ENCODE measurements at places on chromosomes 5 and 9.
A peak's percentile ranks its signal among the peaks of the same experiment; 100 is the strongest.

GRCh38 chr9:69898714-69899209, 78.1 kb downstream of the CFAP95 start:
- no peak for DNase-seq

- no peak for DNase-seq
Measured at GRCh38 chr9:84759300-84759750, 89.8 kb downstream of the NTRK2 start.

GRCh38 chr9:135502873-135503321, 2.4 kb downstream of the MRPS2 start:
- no peak for DNase-seq

DNA sequence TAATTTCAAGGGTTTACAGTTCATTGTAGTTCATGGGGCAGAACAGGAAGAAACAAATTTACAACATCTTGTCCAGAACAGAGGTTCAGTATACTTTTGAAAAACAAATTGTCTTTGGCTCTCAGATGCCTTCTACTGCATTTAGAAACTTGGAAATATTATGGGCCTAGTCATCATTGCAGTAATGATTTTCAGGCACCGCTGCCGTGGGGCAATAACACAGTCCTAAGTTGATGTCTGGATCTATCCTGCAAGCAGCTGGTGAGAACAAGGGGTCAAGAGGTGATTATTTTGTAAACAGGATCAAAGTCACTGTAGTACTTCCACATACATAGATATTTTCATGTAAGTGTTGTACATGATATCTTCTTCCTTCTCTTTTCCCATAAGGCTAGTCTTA, 82.5 kb upstream of the CAST start:
- DNase-seq = no peak

GRCh38 chr9:72262063-72262462, 102.9 kb downstream of the ZFAND5 start:
- no peak for DNase-seq

- no peak for DNase-seq
Measured at GRCh38 chr9:106796771-106797170, 66.2 kb upstream of the ZNF462 start.

GRCh38 chr5:159708090-159708489, 208.2 kb upstream of the ADRA1B start:
- DNase-seq = no peak

GRCh38 chr9:88995627-88996026, 4.4 kb downstream of the S1PR3 start:
- no peak for DNase-seq

DNA sequence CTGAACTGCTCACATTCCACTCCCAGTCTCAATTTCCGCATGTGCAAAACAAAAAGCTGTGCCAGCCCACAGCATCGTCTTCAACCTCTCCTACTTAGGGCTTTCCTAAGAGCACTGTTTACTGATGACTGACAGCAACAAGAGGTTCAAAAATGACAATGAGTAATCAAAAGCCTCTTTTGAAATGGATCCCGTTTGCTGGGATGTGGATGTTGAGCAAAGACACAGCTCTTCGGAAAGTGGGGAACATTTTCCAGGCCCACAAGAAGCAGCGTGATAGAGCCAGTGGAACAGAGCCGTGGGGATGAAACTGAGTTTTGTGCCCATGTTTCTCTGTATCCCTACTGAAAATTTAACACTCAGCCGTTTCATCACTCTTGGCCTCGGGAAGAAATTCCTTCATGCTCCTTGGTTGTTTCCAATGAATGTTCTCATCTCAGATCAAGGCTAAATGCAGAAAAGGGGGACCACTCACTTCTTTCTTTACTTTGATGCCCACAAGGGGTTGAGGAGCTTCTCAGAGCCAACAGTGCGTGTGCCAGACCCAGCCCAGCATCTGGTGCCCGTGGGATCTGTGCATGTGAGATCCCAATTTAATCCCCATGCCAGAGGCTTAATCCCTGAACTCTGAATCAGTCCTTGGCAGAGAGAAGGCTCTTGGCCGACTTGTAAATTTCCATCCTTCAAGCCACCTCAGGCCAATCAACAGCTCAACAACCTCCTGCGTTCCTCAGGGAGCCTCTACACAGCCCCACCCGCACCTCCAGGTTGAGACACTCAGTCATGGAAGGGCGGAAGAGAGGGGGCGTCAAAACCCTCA, 230.2 kb upstream of the DAPK1 start:
- DNase-seq = no peak

- DNase-seq = no peak
Measured at GRCh38 chr5:65699338-65699737, 22.6 kb downstream of the SGTB start.

DNA sequence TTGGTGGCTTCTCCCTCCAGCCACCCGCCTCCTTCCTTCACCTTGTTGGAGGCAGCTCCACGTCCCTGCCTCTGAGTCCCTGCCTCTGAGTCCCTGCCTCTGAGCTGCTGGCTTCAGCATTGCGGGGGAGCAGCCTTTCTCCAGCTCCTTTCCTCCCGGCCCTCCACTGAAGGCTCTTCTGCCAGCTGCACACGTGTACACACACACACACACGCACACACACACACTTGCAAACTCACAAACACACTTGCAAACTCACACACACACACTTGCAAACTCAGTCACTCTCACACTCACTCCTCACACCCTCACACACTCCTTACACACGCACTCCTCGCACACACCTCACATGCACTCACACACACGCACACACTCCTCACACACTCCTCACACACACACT, 45.1 kb downstream of the C9orf50 start:
- DNase-seq = no peak

DNA sequence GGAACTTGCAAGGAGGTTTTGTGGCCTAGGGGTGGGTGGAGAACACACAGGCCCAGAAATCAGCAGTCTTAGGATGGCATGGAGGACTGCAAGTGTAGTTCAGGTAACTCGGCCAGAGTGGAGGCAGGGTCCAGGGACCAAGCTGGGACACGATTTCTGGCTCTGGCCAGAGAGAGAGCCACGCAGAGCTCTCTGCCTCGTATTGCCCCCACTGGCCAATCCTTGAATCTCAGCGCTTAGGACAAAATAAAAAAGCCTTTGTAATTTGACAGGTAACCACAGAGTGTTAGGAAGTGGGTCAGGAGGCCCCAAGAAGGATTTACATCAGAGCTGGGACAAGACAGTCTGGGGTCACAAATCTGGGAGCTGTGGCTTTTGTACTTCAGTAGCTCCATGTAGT, 11.7 kb downstream of the MAP3K1 start:
- DNase-seq = peak; percentile 47

DNA sequence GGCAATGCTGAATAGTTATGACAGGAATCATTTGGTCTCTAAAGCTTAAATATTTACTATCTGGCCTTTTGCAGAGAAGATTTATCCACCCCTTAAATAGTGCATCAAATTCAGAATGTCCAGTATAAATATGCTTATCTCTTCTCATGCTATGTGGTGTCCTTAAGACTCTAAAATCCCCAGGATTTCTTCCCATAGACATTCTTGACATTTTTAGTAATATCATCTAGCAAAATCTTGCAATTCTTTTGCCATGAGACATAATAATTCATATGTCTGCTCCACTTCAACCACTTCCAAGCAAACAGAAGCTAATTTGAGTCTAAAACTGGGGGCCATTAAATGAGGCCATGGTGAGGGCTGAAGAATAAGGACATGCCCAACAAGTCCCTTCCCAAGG, 1923.4 kb upstream of the CDH9 start:
- no peak for DNase-seq

- DNase-seq = no peak
Measured at GRCh38 chr5:128355961-128356360, 182.1 kb downstream of the FBN2 start.

- DNase-seq = no peak
Measured at GRCh38 chr5:73706963-73707362, 81.0 kb downstream of the ARHGEF28 start.

DNA sequence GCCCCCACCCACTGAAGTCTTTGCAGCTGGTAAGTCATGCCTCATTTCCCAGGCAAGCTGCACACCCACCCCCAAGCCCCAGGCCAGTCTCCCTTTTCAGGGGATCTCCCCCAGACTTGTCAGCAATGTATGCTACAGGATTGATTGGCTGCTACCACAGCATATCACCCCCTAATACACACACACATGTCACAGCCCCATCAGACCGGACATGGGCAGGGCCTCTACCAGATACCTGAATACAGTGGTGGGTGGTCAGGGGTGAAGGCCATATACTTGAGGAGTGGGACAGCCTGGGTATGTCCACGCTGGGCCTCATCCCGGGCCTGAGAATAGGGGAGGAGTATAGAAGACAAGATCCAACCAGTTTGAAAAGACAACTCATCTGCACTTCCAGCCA, 63.4 kb upstream of the ARAP3 start:
- no peak for DNase-seq

- DNase-seq = peak; percentile 57
Measured at GRCh38 chr9:79573412-79573923, 1.7 kb downstream of the TLE4 start.

DNA sequence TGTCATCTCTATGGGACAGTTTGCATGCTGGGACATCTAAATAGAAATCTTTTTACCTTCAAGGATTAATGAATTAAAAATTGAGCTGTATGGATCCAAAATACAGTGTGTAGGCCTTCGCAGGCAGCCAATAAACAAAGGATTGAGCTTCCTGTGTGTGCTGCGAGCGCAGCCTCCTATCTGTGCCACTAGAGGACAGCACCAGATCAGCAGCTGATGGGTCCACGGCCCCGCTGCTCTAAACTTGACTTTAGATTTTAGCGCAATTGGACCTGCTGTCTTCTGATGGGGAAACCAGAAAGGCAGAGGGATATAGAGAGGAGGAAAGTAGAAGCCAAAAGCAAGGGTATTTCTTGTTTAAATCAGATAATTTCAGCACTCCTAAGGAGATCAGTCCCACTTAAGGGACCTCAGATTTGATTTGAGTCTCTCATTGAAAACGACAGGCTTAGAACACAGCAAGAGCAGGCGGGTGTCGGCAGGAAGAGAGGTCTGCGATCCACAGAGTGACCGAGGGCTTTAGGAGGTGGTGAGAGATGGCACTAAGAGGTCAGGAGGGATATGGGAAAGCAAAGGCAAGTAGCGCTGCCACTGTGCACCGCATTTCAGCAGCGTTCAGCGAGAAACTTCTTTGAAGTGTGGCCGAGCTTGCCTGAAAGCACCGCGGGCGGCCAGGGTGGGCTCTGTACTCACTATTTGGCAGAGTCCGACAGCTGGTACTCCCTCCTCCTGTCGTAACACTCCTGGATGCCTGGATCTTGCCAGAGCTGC, 214.3 kb downstream of the GNA14 start:
- peak; percentile 78 for DNase-seq

DNA sequence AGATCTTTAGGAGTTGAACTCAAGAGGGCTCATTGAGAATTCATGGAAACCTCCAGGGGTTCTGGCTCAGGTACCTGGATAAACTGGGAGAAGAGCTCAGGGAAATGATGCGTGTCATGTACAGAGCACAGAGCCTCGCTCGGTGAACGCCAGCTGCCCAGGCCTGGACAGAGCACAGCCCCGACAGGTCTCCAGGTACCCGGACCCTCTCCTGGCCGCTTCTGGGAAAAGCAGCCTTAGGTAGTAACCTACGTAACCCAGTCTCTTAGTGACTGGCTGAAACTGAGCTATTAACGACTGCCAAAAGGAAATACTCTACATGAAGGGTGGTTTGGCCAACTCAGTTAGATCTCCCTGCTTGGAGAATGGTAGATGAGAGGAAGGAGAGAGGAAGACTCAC, 157.4 kb downstream of the TTLL11 start:
- peak; percentile 55 for DNase-seq

DNA sequence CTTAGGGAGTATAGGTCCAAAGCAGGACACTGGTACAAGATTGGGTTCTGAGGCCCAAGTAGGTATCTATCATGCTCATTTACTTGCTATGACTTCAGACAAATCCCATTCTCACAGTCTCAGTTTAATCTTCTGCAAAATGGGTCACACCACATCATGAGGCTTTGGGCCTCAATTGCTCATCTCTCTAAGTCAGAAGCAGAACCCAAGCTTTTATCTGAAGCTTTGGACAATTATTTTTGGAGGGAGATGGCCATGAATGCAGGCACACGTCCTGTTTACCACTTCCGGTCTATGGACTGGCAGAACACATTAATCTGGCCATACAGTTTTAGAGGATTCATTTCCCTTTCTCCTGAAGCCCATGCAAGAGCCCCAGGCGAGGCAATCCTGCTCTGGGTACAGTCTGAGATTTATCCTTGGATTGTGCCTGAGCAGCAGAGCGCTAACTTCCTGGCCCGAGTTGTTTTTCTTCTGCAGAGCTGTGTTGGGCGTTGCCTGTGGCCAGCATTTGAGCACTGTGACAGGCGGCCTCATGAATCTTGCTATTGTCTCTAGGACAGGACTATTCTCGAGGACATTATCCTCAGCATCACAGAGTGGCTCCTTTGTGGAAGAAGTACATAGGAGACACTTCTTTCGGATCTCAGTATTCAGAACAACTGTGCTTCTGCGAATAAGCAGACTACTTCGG, 16.1 kb downstream of the SLC22A4 start:
- DNase-seq = no peak

DNA sequence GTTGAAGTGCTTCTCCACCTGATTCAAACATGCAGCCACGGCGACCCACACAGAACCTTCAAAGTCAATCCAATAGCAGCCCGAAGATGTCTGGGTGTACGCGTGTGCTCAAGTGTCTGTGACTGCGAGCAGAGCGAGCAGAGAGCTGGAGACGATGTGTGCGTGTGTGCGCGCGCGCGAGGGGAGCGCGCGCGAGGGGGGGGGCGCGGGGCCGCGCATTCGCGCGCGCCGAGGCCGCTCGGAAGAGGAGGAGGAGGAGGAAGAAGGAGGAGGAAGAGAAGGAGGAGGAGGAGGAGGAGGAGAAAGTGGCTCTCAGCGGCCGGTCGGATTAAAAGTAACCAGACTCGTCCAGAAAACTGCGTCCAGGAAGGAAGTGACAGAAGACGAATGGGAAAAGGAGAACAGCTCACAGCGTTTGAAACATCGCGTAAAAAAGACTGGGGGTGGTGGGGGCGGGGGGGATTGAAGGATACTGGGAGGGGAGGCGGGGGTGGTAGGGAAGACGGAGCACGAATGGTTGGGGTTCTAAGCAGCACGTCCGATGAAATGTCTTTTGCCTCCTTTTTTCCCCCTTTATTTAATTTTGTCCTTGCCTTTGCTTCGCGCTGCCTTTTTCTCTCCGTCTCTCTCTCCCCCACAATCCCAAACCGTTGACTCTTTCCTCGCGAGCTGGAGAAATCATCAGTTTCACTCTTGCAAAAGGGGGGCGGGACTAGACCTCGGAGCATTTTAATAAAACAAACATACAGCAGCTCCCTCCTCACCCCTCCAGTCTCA, at the start of gene MEF2C:
TSS of gene MEF2C (minus strand) at position 126 of the 777 bp plus-strand sequence. CDS start 59,396 bp downstream, outside the sequence.
- DNase-seq = peak; percentile 75

Measured in neural progenitor cell (in vitro differentiated cells).